ENCODE measurements at places on chromosomes 3 and 15.

DNA sequence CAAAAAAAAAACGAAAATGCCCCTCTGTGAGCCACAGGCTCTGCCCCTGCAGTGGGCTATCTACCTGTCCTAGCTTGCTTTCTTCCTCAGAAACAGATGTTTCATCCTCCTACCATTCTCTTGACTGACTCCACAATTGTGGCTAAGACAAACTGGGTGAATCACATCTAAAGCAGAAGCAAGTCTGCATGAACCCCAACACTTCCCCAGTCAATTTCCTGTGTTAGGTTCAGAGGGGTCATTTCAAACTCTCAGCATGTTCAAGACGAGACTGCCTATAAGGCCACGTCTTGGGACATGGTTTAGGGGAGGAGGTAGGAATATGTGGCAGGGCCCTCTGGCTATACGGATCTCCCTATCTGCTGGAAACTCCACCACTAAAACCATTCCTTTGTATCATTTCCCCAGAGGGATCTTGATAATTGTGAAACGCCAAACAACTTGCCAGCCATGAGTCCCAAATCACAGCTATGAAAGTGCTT is 28.6 kb upstream of the ANKDD1A start:
- no peak for DNase-seq

DNA sequence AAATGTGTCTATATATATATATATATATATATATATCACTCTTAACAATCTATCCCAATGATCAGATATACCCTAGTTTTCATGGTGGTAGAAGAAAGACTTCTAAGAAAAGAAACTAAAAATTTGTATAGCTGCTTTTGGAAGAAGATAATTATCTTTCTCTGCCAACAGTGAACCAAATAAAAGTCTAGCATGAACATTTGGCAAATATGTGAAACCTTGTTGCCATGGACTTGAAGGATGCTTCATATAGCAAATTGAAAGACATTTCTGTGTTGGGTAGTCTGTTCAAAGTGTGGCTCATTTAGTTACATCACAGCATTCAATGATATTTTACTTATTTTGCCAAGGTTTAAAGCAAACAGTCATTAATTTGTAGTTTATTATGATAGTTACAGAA is 219.9 kb upstream of the NECTIN3 start:
- DNase-seq: no peak

- no peak for DNase-seq
Measured at GRCh38 chr3:58129041-58129770, 81.6 kb downstream of the DNASE1L3 start.

- no peak for DNase-seq
Measured at GRCh38 chr15:39426552-39427532, 154.0 kb upstream of the THBS1 start.

- no peak for DNase-seq
Measured at GRCh38 chr3:148366743-148367410, 330.8 kb upstream of the AGTR1 start.

DNA sequence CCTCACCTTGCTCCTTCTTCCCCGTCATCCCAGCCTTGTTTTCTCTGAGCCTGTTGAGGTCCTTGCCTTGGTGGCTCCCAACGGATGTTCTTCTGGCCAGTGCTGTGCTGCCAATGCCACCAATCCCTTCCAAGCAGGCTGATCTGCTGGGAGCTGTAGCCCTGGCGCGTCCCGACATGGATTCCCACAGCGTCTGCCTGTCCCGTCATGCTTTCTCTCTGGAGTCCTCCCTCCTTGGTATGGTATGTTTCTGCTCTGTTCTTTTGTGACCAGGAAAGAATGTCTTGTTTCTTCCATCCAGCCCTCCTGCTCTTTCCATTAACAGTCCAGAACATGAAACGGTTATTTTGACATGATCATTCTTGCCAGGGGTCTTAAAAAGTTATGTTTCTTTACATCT is 10.0 kb downstream of the LIMD1 start:
- DNase-seq: no peak

DNA sequence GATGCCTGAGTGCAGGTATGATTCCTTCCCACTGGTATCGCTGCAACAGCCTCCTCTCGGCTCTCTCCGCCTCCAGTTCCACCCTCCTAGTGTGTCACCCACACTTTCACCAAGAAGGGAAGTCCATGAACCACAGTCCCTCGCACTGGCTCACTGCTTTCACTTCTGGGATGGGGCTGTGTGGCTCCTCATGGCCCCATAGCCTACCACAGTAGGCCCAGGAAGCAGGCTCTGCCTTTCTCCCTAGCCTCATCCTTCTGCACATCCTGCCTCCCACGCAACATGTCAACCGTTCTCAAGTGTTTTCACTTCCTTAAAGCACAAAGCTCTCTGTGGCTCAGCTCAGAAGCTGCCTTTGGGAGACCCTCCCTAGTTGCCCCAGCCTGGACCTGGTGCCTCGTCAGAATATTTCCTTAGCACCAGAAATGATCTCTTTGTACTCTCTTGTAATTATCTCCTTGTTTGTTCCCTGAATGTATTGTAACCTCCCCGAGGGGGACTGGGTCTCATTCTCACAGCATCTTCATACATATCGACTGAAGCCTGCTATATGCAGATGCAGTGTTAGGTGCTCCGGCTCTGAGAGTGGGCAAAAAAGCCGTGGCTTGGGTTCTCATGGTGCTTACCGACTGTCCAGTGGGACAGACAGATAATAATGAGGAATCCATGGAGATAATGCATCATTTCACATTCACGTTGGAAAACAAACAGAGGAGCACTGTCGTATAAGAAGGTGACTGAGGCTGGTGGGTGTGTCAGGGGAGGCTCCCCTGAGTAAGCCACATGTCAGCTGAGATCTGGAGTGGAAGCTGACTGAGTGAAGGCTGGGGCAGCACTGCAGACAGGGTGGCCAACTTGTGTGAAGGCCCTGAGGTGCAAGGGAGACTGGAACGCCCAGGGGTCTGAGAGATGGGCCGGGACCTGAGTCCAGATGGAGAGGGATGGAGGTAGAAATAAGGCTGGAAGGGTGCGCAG is 107.1 kb downstream of the DGKG start:
- DNase-seq: no peak

DNA sequence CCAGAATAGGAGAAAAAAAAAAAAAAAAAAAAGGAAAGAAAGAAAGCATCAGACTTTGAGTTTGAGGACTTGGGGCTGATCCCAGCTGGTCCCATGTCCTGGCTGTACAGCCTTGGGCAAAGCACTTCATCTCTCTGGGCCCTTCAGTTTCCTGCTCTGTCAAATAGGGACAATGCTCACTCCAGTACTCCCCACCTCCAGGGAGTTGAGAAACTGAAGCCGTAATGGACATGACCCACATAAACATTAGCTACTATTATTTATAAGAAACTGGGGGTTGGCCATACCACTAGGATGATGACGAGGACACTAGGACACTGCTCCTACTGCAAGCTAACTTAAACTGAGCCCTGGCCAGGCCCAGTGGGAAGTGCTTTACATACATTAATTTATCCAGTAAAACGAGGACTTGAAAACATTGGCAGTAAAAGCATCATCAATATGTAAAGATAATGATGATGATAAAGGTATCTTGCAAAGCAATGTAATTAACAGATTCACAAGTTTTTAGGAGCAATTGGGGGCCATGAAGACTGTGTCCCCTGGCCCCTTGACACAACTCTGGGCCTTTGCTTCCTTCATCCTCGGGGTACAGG is 22.9 kb upstream of the SMAD6 start:
- no peak for DNase-seq

GRCh38 chr3:195151866-195152541 is 119.0 kb downstream of the XXYLT1 start:
- DNase-seq: no peak

GRCh38 chr3:13594991-13595421 is 46.1 kb downstream of the FBLN2 start:
- DNase-seq: no peak

DNA sequence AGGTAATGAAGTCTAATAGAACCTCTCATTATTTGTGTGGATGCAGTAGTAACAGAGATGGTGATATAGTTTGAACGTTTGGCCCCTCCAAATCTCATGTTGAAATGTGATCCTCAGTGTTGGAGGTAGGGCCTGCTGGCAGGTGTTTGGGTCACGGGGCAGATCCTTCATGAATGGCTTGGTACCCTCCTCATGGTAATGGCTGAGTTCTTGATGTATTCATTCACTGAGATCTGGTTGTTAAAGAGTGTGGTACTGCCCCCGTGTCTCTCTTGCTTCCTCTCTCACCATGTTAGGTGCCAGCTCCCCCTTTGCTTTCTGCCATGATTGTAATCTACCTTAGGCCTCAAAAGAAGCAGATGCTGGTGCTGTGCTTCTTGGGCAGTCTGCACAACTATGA is 606.8 kb downstream of the UNC13C start:
- no peak for DNase-seq
